Fibroblast of skin of back (primary cell): ENCODE measurements at places on chromosomes 13 and 19.

GRCh38 chr19:44767295-44768180, 10.2 kb upstream of the CBLC start:
- no peak for DNase-seq

DNA sequence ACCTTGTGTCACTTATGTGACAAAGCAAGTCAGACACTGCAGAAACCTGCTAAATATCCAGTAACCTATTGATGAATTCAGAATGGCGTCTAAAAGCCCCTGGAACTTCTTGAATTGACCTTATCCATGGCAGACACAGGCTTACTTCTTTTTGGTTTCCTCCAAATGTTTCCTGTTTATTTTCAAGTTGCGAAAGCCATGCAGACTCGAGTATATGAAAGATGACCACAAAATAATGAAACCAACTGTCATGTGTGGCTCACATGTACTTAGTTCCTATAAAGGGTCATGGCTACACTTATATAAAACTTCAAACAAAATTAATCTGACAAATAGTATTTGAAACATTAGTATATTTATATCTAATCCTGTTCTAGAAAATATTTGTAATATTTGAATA, 113.1 kb upstream of the FNDC3A start:
- DNase-seq = no peak

DNA sequence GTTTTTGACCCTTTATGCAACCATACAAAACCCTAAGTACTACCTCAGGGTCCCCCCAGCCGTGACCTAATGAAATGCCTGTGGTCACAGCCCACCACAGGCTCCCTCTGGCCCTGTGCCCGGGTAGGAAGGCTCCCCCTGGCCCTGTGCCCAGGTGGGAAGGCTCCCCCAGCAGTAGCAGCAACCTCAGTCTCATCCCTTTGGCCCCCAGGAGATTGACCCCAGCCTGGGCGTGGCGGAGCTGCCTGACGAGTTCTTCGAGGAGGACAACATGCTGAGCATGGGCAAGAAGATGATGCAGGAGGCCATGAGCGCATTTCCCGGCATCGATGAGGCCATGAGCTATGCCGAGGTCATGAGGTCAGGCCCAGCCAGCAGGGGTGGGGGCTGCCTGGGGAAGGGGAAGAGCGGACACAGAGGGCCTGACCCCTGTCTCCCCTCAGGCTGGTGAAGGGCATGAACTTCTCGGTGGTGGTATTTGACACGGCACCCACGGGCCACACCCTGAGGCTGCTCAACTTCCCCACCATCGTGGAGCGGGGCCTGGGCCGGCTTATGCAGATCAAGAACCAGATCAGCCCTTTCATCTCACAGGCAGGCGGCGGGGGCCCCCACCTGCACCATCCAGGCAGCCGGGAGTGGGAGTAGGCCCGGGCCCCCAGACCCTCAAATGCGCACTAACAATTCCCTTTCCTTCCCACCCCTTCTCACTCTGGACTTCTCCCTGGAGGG, 6.3 kb upstream of the BEST2 start:
- DNase-seq = no peak

- DNase-seq = no peak
These were observed 95.5 kb upstream of the KLHL1 start for GRCh38 chr13:70203661-70204229.

- DNase-seq = no peak
These were observed 112.4 kb downstream of the ZNF429 start for GRCh38 chr19:21617740-21618339.

- DNase-seq = no peak
These were observed 46.5 kb upstream of the RCBTB2 start for GRCh38 chr13:48579165-48579918.

GRCh38 chr19:1379961-1380489, 3.7 kb upstream of the NDUFS7 start:
- no peak for DNase-seq

DNA sequence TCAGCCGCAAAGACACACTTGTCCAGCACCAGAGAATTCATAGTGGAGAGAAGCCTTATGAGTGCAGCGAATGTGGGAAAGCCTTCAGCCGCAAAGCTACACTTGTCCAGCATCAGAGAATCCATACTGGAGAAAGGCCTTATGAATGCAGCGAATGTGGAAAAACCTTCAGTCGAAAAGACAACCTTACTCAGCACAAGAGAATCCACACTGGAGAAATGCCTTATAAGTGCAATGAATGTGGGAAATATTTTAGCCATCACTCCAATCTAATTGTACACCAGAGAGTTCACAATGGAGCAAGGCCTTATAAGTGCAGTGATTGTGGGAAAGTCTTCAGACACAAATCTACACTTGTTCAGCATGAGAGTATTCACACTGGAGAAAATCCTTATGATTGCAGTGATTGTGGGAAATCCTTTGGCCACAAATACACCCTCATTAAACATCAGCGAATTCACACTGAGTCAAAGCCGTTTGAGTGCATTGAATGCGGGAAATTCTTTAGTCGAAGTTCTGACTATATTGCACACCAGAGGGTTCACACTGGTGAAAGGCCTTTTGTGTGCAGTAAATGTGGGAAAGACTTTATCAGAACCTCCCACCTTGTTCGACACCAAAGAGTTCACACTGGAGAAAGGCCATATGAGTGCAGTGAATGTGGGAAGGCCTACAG, 6.8 kb downstream of the ZNF134 start:
- peak; percentile 8 for DNase-seq

DNA sequence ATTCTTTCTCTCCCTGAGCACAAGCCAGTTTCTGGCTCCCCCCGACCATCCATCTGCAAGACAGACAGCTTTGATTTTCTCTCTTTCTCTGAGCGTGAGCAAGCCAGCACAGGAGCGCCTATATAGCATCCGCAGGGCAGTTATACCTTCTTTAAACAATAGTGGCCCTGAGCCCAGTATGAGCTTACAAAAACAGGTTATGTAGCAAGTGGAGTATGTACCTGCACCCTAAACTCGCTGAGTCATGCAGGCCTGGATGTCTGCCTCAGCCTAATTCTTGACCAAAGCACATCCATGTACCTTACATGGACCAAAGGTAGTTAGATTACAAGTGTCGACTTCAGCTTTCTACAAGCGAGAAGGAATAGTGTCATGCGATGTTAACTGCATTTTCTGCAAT, 61.7 kb downstream of the RAP2A start:
- DNase-seq = no peak

DNA sequence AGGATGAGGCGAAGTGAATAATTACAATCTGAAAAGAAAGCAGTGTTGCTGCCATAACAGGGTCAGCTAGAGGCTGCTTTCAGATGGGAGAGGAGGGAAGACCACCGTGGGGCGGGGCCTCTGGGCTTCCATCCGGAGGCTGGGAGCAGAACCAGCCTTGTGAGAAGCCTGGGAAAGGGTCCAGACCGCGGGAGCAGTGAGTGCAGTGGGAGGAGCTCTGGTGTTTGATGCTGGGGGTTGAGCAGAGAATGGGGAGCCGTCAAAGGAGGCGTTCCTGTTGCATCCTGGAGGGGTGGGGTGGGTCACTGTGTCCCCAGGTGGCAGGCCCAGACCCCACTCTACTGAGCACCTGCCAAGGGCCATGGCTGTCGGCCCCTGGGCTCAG, 18.1 kb downstream of the NKPD1 start:
- DNase-seq = no peak

DNA sequence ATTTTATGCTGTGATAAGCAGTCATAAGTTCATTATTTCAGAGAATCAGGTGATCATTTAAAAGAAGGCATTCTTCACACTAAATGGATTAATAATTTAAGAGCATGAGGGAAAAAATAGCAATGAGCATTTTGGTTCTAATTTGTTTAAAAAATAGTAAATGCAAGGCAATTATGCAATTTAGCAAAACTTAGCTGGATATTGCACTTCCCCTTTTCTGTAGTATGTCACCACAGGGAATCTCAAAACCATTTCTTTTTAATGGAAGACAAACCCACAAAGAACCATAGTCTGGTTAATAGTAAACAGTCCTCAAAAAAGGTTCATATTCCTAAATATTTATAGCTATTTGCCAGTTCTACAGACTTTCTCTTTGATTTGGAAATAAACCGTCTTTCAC, 30.2 kb downstream of the COG6 start:
- no peak for DNase-seq

- peak; percentile 70 for DNase-seq
These were observed 1.0 kb downstream of the PRMT1 start for GRCh38 chr19:49677901-49678674.

GRCh38 chr19:47390533-47391488, 28.5 kb downstream of the MEIS3 start:
- peak; percentile 18 for DNase-seq

GRCh38 chr19:31285744-31286143, 63.5 kb downstream of the TSHZ3 start:
- peak; percentile 40 for DNase-seq

GRCh38 chr13:66518068-66518467, 712.1 kb downstream of the PCDH9 start:
- no peak for DNase-seq

DNA sequence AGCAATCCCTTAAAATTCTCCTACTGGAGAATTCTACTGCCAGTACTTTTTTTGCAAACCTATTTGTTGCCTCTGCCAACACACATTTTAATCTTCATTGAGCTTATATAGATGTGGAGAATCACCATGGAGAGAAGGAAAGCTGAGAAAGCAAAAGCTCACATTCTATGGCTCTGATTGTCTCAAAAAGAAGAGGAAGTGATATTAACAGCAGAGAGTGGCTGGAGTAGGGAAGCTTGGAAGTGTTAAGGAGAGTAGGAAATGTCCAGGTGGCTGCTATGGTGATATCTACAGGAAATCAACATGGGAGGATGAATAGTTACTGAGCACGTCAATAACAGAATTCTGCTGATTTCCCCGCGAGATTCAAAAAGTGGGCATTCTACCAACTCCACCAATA, 78.8 kb upstream of the TDRD3 start:
- DNase-seq = no peak

- DNase-seq = peak; percentile 97
These were observed 8.6 kb downstream of the C19orf81 start for GRCh38 chr19:50657712-50658440.

DNA sequence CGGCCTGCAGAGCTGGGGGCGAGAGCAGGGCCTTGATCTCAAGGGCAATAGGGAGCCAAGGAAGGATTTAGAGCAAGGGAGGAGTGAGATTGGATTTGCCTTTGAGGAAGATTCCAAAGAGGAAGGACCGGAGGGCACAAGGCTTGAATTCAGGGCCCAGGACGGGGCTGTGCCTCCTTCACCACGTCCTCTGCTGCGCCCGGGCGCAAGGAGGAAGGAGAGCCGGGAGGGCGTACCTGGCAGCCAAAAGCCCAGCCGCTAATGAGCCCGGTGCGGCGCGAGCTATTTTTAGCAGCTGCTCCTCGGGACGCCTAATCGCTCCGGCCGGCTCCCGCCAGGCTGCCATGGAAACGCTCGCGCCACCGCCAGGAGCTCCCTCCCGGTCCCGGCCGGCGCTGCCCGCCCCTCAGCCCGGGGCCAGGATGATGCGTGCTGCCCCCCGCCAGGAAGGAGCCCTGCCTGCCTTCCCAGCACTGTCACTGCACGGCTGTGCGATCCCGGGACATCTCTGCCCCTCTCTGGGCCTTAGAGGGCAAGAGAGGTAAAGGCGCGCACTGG, 31.3 kb downstream of the TINCR start:
- DNase-seq = peak; percentile 58

GRCh38 chr19:41563854-41564514, 12.0 kb upstream of the CEACAM21 start:
- DNase-seq = no peak

DNA sequence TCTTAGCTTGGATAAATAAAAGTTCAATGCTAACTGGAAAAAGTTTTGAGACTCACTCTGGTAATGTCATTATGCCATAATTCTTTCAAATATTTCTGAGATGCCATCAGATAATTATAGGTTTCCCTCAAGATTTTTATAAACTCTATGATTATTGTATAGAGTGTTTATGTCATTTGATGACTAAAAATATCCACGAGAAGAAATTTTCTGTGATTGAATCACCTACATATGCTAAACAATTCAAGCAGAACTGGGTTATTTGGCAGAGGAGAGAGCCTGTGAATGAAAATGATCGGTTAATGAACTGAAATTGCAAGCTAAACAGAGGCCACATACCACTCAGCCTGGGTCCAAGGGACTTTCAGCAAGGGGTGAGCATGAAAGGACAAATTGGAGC, 92.6 kb upstream of the TSC22D1 start:
- peak; percentile 85 for DNase-seq

- DNase-seq = no peak
These were observed 15.1 kb upstream of the FFAR2 start for GRCh38 chr19:35432911-35433310.

GRCh38 chr19:58009666-58010301, 7.2 kb upstream of the ZNF606 start:
- peak; percentile 66 for DNase-seq

GRCh38 chr13:45472171-45472705, 7.5 kb downstream of the COG3 start:
- DNase-seq = peak; percentile 49

DNA sequence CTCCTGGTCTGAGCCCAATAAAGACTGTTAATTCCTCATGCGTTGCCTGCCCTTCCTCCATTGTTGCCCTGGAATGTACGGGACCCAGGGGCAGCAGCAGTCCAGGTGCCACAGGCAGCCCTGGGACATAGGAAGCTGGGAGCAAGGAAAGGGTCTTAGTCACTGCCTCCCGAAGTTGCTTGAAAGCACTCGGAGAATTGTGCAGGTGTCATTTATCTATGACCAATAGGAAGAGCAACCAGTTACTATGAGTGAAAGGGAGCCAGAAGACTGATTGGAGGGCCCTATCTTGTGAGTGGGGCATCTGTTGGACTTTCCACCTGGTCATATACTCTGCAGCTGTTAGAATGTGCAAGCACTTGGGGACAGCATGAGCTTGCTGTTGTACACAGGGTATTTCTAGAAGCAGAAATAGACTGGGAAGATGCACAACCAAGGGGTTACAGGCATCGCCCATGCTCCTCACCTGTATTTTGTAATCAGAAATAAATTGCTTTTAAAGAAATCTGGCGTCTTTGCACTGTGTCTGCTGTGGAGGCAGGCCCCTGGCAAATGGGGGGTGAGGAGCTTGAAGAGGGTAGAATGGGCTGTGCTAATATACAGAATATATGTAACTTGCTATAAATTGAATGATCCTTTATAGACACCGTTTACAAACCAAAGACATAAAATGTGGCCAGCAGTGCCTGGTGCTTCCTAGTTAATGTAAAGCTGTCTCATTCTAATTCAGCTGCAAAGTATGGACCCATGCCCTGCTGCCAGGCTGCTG, 4.2 kb upstream of the RPS11 start:
- DNase-seq = no peak

- peak; percentile 73 for DNase-seq
These were observed 6.9 kb downstream of the PEAK3 start for GRCh38 chr19:2274931-2275535.

GRCh38 chr13:90184355-90184754, 1163.1 kb upstream of the MIR17HG start:
- no peak for DNase-seq

- no peak for DNase-seq
These were observed 254.8 kb downstream of the TEX29 start for GRCh38 chr13:111575276-111575675.

DNA sequence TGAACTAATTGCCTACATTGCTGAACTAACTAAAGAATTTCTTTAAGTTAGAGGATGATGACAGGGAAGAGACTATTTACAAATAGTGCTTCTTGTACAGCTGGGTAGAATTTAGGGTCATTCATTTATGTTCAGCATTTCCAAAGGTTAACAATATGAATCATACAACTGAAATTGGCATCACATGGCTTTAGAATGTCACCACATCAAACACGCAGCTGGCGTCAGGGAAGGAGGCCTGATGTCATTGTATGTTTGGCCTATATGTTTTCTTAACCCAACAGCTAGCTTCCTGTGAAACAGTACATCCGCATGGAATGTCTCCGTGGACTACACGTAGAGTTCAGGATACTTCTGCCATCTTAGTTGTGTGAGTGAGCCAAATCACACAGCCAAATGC, 99.0 kb upstream of the TNFSF11 start:
- DNase-seq = peak; percentile 72
